HFF-Myc (cell line): ENCODE measurements at places on chromosomes 2 and 18.

DNA sequence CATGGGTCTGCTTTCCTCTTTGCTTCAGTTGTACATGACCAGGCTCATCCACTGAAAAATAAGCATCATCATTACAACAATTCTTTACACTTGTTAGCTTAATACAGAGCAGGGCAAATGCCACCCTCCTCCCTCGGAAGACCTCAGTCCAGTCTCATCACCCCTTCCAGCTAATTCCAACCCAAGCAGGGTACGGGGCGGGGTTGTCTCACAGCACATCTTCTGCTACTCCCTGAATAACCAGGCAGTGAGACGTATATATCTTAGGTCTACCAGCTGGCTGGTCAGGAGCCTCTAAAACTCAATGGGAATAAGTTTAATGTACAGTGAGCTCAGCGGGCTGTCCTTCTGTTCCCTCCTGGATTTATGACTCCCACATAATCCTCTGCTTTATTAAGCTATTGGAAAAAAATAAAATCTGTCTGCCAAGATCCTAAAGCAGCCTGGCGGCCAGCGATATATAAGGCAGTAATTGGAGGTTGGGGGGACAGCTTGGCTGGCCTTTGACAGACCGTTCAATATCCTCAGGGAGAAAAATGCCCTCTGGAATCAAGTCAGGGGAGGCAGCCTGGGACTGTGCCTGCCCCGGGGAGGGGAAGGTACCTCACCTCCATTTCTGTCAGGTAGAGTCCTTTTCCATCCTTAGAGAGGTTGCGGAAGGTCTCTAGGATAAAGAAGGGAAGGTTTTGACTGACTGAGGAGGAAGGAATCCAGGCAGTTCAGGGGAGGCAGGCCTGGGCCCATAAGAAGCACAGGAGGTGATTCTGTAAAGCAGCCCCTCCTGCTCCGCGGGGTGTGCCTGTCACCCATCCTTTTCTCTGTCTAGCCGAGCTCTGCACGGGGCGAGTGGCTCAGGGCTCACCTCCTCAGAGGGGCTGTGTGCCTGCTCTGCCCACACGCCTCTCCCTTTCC, 76.3 kb downstream of the CAPN13 start:
- DNase-seq: no peak

DNA sequence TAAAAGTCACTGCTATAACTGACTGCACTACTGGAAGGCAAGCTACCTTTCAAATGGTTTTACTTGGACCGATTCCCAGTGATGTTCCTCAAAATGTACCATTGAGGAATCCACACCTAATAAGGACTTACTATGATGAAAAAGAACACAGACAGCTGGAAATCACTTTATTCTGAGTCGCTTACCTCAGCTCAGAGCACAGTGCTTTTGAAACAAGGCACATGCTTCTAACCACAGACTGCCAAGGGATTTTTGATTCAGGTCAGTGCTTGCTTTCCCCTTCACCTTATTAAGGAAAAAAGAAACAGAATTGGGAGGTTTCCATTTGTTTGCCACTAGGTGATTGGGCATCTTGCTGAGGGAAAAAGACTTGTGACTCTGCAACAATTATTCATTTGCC, 707.5 kb upstream of the FSHR start:
- no peak for DNase-seq

GRCh38 chr2:98912957-98913915, 22.8 kb downstream of the CRACDL start:
- DNase-seq: no peak

- DNase-seq: no peak
Measured at GRCh38 chr2:239290618-239291474, 110.0 kb downstream of the HDAC4 start.

GRCh38 chr2:144151405-144151804, 368.5 kb downstream of the ZEB2 start:
- DNase-seq: no peak

- DNase-seq: no peak
Measured at GRCh38 chr2:206225435-206226232, 48.8 kb upstream of the ZDBF2 start.

- no peak for DNase-seq
Measured at GRCh38 chr18:32042337-32042736, 23.7 kb downstream of the RNF125 start.

- DNase-seq: no peak
Measured at GRCh38 chr2:181253438-181253837, 203.7 kb upstream of the ITGA4 start.

DNA sequence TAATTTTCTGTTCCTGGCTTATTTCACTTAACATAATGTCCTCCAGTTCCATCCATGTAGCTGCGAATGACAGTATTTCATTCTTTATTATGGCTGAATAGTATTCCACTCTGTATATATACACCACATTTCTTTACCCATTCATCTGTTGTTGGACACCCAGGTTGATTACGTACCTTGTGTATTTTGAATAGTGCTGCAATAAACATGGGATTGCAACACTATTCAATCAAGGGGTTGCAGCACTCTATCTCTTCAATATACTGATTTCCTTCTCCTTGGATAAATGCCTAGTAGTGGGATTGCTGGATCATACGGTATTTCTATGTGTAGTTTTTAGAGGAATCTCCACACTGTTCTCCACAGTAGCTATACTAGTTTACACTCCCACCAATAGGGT, 61.3 kb downstream of the THADA start:
- DNase-seq: no peak

DNA sequence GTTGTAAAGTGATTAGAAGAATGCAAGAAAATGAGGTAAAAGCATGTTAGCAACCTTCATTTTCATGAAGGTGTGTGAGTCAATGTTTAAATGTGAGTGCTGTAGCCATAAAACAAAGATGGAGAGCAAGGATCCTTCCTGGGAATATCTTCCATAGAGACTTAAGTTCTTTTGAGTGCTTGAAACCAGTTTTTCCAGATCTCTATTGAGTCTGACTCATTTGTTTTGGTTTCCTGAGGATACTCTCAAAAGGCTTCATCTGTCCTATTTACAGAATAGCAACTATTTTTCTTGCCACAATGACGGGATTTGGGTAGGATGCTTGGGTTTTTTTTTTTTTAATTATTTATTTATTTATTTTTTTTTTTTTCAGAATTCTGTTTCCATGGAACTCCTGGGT, 45.9 kb upstream of the ASB1 start:
- peak; percentile 27 for DNase-seq

DNA sequence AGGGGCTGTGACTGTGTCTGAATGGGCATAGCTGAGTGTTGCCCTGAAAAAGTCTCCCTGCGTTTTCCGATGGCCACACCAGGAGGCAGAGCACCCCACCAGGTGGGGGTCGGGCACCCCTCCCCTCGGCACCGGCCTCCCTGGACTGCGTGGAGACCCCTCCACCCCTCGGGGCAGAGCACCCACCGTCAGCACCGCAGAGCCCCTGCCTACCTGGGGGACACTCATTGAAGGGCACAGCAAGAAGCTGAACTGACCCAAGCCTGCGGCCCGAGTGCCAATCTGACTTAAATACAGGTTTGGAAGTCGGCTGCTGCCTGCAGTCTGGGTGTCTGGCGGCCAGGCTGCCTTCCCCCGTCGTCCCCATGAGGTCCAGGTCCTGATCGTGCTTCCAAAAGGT, 69.9 kb downstream of the KCNG2 start:
- DNase-seq: no peak

- no peak for DNase-seq
Measured at GRCh38 chr18:3458952-3459853, 9.2 kb downstream of the TGIF1 start.

- DNase-seq: no peak
Measured at GRCh38 chr18:22915337-22915736, 17.8 kb upstream of the RBBP8 start.

GRCh38 chr2:31558401-31559295, 22.1 kb downstream of the SRD5A2 start:
- peak; percentile 11 for DNase-seq

DNA sequence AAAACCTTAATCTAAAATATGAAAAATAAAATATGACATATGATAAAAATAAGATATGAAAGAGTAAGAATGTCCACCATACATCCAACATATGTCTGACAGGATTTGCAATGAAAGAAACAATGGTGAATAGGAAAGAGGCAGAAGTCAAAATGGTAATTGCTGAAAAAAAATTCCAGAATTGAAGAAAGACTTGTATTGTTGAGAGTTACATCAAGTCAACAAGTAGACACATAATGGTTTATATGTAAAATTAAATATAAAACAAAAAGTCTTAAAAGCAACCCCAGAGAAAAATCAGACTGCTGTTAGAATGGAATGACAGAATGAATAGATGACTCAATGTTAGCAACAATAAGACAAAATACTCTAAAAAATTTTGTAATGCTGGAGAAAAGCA, 255.1 kb downstream of the DOK6 start:
- DNase-seq: no peak

DNA sequence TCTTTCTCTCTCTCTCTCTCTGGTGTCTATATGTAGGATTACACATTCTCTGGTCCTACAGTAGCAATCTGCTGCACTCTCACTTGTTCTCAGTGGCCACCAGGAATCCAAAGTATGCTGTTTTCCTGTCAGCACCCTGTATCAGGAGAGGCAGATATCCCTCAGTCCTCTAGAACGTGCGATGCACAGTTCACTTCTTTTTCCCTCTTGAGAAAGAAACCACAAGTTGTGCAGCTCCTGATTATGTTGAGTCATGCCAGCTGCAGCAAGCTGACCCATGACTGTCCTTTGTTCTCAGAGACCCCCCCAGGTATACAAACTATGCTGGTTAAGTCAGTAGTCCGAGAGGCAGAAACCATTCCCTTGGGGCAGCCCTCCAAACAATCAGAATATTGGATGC, 54.6 kb downstream of the LANCL1 start:
- DNase-seq: no peak

GRCh38 chr2:173555833-173556232, 201.2 kb downstream of the CDCA7 start:
- DNase-seq: no peak

DNA sequence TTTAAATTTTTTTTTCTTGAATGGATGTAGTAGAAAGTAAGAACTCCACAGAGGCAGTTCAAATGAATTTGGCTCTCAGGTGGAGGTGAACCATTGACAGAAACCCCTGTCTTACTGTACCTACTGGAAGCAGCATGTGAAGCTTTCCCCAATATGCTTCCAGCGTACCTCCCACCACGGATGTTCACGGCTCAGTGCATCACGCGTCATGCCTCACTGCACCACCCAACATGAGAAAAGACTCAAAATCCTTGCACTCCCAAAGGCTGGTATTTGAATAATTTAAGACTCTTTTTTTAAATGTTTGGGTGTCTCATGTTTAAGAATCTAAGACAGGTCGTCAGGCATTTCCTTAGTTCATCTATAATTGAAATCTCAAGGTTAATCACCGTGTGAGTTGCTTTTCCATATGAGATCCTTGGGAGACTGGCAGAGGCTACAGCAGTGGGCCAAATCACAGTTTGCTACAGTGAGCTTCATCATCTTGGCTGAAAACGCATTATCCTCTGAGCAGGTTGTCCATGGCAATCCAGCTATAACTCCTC, 846.4 kb downstream of the DCDC2C start:
- DNase-seq: no peak

- DNase-seq: no peak
Measured at GRCh38 chr2:190090148-190090547, 27.6 kb upstream of the MSTN start.

DNA sequence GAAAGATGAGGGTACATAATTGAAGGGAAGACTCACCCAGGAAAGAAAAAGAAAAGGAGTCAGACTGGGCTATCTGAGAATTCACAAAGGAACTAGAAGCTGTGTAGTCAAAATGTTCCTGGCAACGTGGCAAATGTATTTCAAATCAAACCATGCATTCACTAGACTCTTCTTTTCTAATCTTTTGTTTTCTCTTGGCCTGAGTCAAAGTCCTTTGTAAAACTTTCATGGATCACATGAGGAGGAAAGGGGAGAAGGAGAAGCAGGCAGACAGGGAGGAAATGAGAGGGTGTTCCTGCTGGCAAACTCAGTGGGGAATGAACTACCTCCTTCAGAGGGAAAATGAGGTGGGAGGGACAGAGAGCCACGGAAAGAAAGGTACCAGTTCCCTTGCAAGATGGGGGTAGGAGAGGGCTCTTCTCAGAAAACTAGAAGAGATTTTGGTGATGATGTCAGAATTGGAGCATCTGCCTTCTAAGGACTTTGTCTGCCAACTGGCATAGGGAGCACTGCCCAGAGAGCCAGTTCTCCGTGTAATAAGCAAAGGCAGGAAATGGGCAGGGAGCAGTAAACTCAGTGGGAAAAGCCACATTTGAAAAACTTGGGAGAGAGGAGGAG, 51.4 kb downstream of the SLC8A1 start:
- no peak for DNase-seq

DNA sequence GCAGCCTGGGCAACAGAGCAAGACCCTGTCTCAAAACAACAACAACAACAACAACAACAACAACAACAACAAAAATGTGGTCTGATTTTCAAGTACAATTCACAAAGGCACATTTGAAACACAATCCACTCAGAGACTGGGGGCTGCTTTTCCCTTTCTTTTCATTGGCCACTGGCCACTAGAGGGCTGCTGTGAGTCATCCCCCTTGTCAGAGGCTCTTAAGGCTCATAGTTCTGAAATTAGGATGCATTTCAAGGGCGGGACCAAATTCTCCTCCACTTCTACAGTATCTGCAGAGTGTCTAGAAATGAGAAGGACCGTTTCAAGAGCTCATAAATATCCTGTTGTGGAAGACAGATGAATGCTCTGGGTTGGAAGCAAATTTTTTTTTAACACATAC, 285.4 kb downstream of the NRXN1 start:
- DNase-seq: no peak

DNA sequence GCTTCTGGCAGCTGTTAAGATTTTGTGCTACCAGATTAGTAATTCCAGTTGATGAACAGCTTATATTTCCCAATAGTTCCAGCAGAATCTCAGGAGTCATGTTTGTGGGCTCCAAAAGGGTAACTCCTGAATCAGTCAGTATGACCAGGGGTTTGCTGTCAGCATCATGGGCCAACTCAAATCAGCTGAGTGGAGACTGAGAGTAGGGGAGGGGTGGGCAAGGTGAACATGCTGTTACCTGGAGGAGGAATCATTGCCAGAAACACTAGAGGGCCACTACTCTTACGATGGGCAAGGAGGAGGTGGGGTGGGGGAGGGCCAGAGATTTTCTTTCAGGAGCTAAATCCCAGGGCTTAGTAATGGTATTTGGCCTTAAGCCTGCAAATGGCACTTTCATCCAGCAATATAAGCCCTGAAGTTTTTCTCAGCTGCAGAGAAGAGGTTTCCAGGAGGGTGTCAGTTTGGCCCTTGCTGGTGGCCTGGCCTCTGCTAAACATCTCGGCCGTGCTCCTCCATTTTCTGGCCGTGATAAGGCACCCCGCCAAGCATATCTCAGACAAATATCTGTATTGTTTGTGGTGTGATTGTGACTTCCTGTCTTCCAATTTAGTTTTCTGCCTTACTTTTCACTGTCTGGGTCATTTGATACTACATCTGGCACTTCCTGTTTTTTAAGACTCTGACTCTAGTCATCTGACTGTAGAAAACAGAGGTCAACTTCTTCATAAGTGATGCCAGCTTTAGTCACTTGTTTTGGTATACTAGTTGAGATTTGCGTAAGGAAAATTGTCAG, 120.5 kb upstream of the CXCR4 start:
- peak; percentile 62 for DNase-seq

DNA sequence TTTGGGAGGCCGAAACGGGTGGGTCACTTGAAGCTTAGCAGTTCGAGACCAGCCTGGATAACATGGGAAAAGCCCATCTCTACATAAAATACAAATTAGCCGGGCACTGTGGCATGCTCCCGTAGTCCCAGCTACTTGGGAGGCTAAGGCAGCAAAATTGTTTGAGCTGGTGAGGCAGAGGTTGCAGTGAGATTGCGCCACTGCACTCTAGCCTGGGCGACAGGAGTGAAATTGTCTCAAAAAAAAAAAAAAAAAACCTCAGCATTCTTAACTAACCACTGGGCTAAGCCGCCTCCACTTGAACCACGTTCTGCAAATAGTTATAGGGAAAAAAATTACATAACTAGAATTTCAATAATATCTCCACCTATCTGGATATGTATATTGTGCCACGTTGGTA, 2.3 kb downstream of the FOXI3 start:
- DNase-seq: no peak
